ENCODE measurements at places on chromosomes 13 and 19. TPM values are rescaled to one million over a fixed set of nuclear protein-coding genes. Genes with fewer than 3 reads are reported as not detected.

DNA sequence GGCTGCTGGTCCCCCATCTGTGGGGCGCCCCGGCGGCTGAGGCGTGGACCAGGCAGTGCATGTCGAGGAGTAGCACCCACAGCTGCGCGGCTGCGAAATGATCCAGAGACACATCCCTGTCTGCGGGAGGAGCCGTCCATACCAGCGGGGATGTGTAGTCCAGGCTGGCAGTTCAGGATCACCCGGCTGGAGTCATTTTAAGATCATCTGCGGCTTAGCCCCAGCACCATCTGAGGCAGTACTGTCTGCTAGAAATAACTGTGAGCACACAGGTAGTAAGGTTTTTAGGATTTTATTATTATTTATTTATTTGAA is 3.1 kb downstream of the ADAT3 start:
- no peak for DNase-seq

GRCh38 chr13:80572923-80573316 is 232.0 kb upstream of the SPRY2 start:
- no peak for DNase-seq

DNA sequence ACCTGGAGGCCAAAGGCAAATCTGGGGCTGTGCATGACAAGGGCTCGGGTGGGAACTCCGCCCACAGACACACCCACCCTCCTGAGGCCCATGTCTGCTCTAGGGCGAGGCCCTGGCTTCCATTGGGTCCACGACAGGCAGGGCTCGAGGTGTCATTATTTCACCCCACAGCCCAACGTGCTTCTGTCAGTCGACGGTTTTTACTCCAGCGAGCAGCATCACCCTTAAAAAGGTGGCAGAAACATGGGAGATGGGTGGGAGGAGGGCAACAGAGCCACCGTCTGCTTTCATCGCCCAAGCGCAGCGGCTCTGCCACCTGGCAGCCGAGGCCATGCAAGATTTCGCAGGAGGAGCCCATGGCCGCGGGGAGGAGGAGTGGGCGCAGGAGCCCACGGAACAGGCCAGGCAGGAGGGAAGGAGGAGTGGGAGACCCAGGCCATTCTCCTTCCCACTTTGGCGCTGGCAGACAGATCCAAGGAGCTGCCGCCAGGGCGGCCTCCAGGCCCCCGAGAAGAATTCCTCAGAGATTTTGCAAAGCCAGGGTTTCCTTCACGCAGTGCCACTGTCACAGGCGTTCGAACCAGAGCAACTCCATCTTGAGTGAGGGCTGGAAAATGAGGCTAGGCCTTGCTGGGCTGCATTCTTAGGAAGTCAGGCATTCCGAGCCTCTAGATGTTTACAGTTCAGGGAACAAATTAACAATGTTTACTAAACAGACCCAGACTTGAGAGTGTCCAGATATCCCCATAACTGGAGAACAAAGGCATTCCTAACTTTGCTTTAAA is 49.3 kb upstream of the TUBGCP3 start:
- no peak for DNase-seq

GRCh38 chr19:4916292-4917082 is 7.2 kb downstream of the UHRF1 start:
- no peak for DNase-seq

DNA sequence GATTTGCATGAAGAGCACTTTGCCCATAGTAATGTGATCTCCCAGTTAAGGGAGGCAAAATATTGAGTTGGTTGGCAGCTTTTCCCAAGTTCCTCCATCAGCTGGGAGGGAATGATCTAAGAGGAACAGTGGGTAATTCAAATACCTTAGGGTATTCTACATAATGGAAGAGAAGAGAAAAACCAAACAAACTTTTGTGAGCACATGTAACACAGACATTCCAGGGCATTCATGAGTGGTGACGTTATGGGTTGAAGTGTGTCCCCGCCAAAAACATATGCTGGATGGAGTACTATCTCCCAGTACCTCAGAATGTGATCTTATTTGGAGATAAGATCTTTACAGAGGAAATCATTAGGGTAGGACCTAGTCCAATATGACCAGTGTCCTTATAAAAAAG is 220.1 kb downstream of the FOXO1 start:
- no peak for DNase-seq

- no peak for DNase-seq
These were observed 6.2 kb upstream of the EVI5L start for GRCh38 chr19:7823686-7824301.

GRCh38 chr19:35222373-35223015 is 6.0 kb downstream of the FAM187B start:
- no peak for DNase-seq

DNA sequence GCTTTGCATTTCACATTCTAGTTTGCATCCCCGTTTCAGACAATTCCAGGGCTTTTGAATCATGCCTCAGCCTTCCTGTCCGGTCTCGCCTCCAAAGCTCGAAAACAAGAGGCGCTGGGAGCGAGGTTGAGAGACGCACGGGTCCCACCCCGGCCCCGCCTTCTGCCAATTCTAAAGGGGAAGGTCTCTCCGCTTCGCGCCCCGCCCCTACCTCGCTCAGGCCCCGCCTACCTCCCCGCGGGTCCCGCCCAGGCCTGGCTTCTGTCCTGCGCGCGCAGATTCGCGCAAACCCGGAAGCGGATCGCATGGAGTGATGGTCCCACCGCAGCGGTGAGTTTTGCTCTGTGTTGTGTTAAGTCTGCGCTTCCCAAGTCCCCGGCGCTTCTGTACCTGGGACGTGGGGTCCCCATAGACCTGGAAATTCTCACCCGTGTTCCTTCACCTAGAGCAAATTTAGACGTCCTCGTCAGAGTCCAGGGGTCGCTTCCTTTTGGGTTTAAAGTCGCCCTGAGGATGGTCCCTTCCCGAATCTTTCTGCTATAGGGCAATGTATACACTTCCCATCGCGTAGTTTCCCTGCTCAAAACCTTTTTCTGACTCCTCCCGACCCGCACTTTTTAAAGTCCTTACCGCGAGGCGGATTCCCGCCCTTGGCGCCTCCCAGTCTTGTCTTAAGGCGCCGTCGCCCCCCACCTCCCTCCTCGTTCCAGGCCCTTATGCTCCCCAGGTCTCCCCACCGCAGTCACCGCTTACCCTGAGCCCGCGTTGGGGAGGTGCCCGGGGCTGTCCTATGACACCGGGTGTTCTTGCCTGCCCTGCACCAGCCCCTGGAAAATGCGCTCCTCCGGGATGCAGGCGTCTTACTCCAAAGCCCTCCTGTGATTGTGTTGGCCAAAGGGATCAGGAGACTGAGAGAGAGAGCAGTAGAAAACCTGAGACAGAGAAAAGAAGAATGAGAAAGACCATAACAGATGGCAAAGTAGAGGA is at the start of gene ZNF845:
Gene ZNF845, plus strand, starts transcription at position 287 of the 987 bp plus-strand sequence. CDS start 7,559 bp downstream, outside the sequence.
- DNase-seq, result peak; percentile 94

DNA sequence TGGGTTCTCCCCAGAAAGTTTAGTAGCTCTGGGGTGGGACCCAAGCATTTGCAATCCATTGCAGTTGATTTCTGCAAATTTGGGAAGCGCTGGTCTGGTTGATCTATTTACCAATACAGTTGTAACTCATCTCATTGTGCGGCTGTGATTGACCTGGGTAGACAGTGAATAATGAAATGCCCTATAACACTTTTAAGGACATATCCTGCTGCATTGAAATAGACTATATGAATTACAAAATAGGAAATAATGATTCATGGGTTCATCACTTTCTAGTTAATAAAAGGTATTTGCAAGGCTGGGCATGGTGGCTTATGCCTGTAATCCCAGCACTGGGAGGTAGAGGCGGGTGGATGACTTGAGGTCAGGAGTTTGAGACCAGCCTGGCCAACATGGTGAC is 59.0 kb upstream of the FARP1 start:
- DNase-seq, result no peak

- DNase-seq, result no peak
These were observed 6.7 kb downstream of the TM9SF2 start for GRCh38 chr13:99507986-99508385.

GRCh38 chr13:27599845-27600553 is 20.3 kb downstream of the LNX2 start:
- no peak for DNase-seq

DNA sequence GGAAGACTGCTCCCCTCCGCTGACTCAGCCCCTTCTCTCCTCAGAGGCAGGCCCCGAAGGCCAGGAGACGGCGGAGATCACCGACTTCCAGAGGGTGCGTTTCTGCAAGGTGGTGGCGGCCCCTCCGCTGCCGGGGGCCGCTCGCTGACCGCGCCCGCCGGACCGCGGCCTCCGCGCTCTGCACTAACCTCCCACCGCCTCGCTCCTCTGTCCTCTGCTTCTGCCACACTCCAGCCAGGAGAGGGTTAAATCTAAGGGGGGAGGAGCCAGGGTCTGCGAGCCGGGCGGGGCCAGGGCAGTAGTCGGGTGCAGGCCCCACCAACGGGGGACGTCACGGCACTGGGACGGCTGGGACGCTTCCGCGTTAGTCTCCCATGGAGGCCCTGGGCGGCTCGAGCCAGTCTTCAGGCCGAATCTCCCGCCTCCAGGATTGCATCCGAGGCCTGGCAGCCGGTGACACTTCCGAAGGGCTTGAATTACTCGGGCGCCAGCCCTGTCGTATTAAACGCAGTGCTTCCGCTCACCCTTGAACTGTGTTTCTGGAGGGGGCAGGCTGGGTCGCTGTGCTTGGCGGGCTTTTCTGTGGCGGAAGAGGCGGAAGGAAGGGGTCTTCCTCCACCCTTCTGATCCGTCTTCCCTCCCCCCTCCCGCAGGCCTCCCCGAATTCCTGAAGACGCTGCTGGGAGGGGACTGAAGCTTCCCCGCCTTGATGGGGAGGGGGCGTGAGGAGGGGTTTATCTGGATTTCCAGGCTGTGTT is 1.2 kb upstream of the INAFM1 start:
- DNase-seq, result peak; percentile 81

DNA sequence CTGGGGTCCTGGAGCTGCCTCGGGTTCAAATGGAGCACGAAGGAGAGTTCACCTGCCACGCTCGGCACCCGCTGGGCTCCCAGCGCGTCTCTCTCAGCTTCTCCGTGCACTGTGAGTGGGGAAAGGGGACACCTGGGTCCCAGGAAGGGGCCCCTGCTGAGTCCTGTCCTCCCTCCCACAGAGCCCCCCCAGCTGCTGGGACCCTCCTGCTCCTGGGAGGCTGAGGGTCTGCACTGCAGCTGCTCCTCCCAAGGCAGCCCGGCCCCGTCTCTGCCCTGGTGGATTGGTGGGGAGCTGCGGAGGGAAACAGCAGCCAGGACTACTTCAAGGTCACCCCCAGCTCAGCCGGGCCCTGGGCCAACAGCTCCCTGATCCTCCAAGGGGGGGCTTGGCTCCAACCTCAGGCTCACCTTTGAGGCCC is 11.0 kb upstream of the SIGLEC11 start:
- no peak for DNase-seq

GRCh38 chr19:40735013-40735771 is 15.1 kb downstream of the ACTMAP start:
- DNase-seq, result no peak

DNA sequence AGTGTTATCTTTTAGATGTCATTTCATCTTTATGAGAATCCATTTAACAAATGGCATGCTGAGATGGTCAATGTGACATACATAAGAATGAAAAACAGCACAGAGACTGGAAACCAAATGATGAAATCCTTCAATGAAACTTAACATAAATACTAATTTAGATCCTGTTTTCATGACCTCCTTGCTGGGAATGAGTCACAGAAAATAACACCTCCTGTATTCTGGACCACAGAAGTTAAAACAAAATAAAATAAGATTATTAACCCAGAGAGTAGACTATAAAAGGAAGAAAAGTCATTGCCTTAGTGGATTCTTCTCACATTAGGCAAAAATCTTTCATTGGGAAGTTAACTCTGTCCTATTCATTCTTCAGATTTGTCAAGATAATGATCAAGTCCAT is 1.6 kb downstream of the DIAPH3 start:
- no peak for DNase-seq

The PROZ gene
- total RNA-seq, result not detected

The PSG7 gene
- not detected for total RNA-seq

The OR10H1 gene
- not detected for total RNA-seq

The CLEC17A gene
- 0.34 TPM for total RNA-seq

The SLC46A3 gene
- total RNA-seq, result 11.7 TPM

The LAIR1 gene
- total RNA-seq, result 22.2 TPM

The ZNF850 gene
- total RNA-seq, result 2.4 TPM

The NDUFA11 gene
- total RNA-seq, result 108 TPM
